ENCODE measurements at places on chromosomes 12 and 14. TPM values are rescaled to one million over a fixed set of nuclear protein-coding genes. Genes with fewer than 3 reads are reported as not detected.

DNA sequence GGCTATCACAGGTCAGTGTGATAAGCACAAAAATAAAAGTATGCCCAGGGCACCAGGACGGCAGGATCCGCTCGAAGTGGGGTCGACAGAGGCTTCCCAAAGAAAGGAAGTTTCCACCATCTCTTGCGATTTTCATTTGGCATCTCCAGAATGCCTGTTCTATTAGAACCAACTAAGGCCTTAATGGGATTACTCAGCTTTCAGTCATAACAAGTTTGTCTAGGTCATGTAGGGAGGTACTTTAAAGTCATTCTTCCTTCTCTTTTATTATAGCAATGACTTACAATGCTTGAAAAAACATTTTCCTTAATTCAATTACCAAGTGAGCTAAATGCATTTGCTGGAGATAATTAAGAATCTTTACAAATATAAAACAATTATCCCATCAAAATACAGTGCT is 83.6 kb upstream of the DIO3 start:
- DNase-seq: no peak

DNA sequence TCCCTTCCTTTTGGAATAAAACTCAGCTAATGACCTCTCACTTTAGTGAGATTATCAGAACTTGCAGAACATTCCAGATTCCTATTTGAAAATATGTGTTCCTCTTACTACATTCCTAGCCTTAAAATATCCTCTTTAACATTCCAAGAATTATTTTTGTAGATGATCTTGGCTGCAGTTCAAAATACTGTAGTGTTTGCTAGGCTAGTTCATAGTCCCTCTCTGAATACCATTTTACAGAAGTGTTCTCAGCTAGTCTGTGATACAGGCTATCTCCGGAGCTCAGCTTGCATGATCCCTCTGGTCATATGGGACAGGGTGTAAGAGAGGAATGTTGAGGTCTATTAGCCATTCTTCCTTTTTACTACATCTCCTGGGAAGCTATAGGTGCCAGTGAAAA is 17.6 kb upstream of the GPR33 start:
- DNase-seq: no peak

DNA sequence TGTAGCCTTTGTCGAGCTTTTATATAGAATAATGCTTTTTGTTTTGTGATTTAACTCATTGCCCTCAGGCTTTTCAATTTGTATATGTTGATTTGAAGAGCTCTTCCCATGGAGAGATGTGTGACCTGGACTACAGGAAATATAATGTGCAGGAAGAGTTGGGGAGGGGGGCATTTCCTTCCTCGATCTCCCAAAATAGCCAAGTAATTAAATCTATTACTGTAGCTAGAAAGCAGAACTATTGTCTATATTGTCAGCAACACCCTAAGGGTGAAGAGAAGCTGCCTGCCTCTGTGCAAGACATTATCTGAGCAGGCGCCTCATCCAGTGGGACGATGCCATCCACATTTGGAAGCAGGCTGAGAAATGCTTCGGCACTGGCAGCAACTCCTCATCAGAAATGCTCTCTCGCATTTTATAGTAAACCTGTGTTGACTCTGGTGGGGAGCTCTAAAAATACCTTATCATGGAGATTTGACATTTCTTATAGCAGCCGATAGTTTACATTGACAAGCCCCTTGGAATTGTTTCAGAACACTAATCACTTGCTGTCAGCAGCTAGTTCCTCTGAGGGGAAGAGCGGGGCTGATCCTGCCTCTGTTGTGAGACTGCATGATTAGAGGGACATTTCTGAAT is 392.5 kb upstream of the RGS6 start:
- no peak for DNase-seq

DNA sequence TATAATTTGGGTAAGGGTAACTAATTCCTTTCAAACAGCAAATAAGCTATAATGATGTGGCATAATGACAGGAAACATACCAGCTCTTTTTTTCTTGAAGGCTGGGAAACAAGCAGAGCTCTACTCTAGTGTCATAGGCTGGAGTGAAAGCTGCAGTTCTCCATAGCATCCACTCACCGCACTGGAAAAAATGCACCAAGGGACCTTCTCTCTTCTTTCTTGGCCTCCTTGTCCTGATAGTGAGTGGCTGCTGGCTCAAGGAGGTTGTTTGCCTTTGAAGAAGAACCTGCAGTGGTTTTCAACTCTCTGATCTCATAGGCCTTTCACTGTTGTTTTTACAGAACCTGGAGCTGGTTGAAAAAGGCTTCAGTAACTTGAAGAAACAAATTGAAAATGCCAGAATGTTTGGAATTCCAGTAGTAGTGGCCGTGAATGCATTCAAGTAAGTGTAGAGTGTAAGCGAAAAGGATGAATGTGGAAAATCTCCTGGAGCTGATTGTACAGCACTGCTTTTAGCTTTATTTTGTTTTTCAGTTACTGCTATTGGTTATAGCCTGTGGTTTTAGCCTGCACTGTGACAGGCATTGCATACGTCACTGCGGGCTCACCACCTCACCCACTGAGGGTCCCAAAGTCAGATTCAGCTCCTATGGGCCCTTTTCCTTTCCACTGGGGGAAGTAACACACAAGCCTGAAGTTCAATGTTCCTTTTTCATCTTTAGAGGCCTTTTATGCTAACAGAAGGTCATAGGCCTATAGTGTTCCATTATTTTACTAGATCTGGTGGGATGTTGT is 17.2 kb upstream of the AKAP5 start:
- no peak for DNase-seq

DNA sequence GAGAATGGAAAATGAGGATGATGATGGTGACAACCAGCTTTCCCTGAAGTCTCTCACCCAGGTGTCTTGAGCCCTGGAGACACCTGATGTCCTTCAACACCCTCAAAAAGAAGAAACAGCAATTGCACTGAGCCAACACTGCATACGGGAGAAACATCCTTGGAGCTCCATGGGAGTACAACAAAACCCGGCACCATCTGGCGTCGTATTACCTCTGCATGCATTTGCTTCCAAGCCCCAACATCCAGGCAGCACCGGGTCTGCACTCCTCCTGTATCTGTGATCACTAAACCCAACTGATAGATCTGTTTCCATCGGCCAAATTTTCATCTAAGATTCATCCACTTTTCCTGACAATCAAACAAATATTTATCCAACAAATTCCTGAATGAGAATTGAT is 249.9 kb downstream of the DPF3 start:
- no peak for DNase-seq

DNA sequence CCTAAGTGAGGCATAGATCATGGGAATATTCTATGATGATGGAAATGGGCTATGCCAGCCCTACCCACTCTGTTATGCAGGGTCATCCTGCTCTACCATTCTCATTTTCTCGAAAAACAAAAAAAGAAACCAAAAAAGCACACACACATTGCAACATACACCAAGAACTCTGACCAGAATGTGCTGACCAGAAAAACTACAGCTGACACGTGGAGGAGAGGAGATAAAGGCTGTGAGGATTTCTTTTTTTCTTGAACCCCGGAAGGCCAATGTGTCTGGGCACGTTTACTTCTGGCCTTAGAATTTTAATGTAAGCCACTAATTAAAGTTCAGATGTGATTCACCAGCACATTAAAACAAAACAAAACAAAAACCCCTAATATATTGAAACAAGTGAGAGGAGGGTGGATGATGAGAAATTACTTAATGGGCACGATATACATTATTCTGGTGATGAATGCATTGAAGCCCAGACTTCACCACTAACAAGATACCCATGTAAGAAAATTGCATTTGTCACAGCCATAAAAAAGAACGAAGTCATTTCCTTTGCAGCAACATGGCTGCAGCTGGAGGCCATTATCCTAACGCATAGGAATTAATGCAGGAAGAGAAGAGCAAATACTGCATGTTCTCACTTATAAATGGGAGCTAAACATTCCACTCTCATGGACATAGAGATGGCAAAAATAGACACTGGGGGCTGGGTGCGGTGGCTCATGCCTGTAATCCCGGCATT is 66.3 kb upstream of the PLEKHG3 start:
- DNase-seq: no peak

- no peak for DNase-seq
Observed at GRCh38 chr12:129163861-129164260, 310.6 kb downstream of the GLT1D1 start.

- no peak for DNase-seq
Observed at GRCh38 chr12:126488806-126489205, 1423.6 kb downstream of the AACS start.

GRCh38 chr14:38197001-38197783 is 10.5 kb upstream of the SSTR1 start:
- no peak for DNase-seq

- no peak for DNase-seq
Observed at GRCh38 chr12:77682488-77682887, 148.2 kb upstream of the NAV3 start.

GRCh38 chr14:23562822-23563472 is 4.6 kb downstream of the AP1G2 start:
- peak; percentile 55 for DNase-seq

GRCh38 chr12:79156846-79157463 is 292.4 kb downstream of the SYT1 start:
- DNase-seq: no peak

- DNase-seq: no peak
Observed at GRCh38 chr12:79834712-79835376, 100.1 kb downstream of the PPP1R12A start.

DNA sequence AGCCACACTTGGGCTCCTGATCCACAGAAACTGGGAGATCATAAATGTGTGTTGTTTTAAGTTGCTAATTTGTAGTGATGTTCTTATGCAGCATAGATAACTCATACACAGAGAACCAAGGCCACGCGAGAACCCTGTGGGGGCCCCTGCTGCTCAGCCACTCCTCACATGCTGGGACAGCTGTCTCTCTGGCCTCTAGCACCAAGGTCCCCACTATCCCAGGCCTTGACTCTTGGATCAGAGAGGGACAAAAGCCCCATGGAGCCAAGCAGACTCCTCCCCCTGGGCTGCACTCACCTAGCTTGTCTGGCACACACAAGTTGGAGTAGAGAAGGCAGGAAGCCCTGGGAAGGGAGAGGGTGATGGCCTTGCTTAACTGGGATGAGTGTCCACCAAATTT is 11.3 kb downstream of the PLD4 start:
- no peak for DNase-seq

DNA sequence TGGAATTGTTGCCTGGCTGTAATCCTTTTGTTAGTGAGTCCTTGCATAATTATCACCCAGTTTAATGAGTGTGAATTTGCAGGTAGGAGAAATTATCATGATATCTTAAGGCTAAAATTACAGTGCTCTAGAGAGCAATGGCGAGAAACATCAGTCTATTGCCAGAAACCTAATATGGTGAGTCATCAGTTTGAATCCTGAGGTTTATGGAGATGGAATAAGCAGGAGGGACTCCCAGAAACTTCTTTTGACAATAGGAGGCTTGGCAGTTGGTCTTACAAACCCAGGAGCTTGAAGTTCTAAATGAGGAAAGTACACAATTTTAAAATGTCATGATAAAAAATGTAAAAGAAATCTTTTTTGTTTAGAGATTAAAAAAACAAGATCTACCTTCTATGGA is 31.5 kb upstream of the CRADD start:
- DNase-seq: no peak

DNA sequence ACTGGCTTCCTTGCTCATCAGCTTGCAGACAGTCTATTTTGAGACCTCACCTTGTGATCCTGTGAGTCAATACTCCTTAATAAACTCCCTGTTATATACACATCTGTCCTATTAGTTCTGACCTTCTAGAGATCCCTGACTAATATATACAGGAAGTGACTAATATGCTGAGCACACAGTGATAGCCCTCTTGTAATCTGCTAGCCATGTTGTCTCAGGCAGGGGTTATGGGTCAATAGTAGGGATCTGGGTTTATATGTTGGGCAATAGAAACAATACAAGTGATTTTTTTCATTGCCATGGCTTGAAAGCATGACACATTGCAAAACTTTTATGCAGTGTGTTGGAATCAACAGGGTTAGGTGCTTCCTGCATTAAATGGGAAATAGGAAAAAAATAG is 562.2 kb downstream of the GALC start:
- DNase-seq: no peak

DNA sequence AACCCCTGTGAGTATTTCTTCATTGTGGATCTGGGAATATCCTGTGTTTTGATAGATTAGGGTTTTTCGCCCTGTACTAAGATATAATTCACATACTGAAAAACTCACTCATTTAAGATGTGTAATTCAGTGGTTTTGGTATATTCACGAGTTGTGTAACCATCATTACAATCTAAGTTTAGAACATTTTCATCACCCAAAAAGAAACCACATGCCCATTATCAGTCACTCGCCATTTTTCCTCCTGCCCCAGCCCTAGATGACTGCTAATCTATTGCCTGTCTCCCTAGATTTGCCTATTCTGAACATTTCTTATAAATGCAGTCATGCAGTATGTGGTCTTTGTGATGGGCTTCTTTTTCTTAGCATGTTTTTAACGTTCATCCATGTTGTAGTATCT is 67.9 kb upstream of the ATF1 start:
- no peak for DNase-seq

DNA sequence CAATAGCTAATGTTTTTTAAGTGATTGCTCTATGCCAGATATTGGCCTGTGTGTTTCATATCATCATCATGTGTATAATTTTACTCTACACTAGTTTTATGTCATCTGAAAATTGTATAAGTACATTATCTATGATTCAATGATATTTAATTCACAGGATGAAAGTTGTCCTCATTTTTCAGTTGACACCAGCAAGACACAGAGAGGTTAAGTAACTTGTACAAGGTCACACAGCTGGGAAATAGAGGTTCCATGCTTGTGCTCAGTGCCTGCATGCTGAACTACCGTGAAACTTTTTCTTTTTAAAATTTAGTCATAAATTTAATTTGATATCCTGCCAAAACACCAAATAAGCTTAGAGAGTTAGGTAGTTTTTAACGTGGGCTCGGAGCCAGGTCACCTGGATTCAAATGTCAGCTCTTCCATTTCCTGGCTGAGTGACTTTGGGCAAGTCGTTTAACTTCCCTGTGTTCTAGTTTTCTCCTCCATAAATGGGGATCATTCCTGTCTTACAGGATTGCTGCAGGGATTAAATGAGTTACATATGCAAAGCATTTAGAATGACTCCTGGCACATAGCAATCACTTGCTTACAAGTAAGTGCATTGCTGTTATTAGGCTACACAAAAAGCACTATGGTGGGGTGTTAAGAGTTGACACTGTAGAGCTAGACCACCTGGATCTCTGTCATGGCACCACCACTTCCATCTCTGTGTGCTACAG is 183.9 kb downstream of the ETV6 start:
- DNase-seq: no peak

GRCh38 chr12:10030446-10030845 is at the start of gene CLEC9A:
CLEC9A (plus strand) TSS chr12:10030682; CDS start chr12:10052688, 22,006 bp downstream.
- DNase-seq: no peak

Gene AQP2
- total RNA-seq: not detected

Gene LTB4R
- total RNA-seq: 18.3 TPM

Gene NFE2
- 0.20 TPM for total RNA-seq

Gene ENDOU
- total RNA-seq: not detected

Gene GPR33
- total RNA-seq: not detected

Gene NANOG
- not detected for total RNA-seq

Gene SH2B3
- total RNA-seq: 46.4 TPM

Gene SLC8B1
- total RNA-seq: 85.3 TPM

Gene KLRK1
- 1.0 TPM for total RNA-seq

Gene RESF1
- total RNA-seq: 113 TPM
